Hematopoietic multipotent progenitor cell treated with erythropoietin and hydrocortisone succinate and interleukin-3 and kit ligand, for 17 days (in vitro differentiated cells): ENCODE measurements at places on chromosomes 5 and 9.

DNA sequence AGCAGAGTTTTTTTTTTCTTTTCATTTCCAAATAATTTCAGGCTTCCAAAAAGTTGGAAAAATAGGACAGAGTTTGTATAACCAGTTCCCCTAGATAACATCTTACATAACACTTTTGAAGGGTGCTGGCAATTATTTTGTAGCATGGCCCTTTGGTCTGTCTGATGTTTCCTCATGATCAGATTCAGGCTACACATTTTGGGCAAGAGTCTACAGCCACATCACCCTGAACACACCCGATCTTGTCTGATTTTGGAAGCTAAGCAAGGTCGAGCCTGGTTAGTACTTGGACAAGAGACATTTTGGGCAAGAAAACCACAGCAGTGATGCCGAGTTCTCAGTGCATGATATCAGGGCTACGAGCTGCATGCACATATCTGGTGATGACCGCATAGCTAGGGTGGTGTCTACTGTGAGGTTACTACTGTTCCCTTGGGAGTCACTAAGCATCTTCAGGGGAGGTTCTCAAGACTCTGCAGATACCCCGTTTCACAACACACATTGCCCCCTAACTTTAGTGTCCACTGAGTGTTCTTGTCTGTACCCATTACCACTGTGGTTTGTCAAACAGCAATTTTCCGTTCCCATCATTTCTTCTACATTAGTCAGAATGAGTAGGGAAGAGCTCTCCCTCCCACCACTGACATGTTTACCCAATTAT is 86.2 kb downstream of the TTC39B start:
- no peak for DNase-seq

DNA sequence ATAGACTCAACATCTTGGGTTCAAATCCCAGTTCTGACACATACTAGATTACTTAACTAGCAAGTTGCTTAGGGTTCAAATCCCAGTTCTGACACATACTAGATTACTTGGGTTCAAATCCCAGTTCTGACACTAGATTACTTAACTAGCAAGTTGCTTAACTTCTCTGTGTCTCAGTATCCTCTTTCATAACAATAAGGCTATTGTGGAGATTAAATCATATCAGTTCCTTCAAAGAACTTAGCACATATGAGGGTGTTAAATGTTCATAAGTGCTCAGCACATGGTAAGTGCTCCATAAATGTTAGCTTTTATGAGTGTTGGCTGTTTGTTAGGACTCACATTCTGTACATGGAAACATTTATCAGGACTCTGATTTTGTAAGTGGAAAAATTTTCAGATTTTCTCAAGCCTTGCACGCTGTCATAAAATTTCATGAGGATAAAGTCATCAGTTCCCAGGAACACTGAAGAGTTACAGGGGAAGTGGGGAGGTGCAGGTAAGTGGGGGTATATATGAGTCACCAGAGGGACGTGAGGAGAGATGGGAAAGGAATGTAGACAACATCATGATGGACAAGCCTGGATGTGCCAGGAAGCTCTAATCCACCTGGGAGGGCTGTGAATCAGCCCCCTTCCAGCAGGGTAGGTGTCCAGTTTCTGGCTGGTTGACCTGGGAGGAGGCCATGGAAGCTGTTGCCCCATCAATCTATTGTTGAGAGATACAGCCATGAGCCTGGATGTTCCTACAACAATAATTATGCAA is 532.2 kb upstream of the WWC1 start:
- DNase-seq = no peak

GRCh38 chr5:176427971-176428370 is 11.6 kb upstream of the CLTB start:
- DNase-seq = no peak

DNA sequence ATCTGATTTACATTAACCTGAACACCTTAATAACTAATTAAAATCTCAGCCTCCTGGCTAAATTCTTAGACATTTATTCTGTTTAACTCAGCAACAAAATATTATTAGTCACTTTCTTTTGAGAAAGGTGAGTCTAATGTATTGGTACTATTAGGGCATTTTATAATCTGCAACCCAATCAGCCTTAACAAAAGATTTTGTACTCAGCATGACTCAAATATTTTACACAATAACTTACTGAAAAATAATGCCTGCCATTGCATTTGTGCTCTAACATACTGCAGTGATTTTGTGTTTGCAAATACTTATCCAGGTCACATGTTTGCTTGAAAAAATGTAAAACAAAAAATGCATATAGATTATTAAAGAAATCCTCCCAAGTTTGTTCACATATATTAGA is 1129.9 kb downstream of the TAF11L14 start:
- no peak for DNase-seq

DNA sequence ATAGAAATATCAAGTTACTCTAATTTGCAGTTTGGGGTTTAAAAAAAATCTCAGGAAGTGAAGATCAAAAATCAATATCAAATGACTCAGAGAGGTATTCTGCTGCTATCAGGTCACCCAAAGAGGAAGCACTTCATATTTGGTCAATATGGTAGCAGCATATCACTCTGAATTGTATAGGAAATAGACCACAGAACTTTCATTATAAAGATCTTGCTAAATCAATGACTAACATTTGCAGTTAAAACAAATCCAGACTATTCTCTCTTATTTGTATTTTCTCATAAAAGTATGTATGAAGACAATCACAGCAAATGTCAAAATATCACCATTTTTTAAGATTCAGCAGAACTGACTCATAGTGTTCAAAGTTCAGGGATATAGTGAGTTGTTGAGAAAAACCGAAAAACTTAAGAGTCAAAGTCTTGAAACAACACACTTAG is 105.8 kb upstream of the PCSK1 start:
- no peak for DNase-seq

DNA sequence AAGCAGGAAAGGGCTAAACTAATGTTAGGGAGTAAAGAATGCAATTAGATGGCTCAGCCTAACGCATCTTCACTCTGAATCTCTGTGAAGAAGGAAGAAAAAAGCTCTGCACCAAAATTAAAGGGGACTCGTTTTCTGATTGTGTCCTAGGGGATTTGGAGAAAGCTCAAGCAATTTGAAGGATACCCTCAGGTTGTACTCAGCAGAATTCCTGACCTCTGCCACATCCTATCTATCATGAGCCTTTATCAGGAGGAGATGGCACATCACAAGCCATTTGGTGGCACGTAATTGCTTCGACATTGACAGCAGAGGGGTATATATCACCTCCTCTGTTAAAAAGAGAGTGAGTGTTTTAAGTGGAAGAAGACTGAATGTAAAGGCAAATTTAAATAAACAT is 32.2 kb upstream of the EBF1 start:
- DNase-seq = no peak

DNA sequence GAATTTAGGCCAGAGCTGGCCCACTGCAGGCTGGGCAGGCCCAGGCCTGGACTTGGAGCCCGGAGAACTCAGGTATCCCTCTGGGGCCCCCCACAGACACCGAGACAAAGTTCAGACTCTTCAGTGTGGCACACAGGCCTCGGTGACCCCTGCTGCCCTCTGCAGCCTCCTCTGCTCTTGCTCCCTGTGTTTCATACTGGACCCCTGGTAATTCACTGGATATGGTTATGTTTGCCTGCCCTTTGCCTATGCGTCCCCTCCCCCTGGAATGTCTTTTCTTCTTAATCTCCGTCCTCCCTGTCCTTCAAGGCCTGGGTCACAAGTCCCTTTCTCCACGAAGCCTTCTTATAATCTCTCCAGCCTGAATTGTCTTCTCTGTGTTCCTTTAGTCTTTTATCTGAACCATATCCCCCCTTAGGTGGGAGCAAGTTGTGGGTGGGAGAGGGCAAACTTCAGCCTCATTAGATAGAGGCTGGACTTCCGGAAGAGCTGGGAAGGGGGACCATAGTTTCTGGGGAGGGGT is 30.1 kb downstream of the GSN start:
- no peak for DNase-seq

- DNase-seq = no peak
Measured at GRCh38 chr5:68220914-68221313, 5.4 kb downstream of the PIK3R1 start.

DNA sequence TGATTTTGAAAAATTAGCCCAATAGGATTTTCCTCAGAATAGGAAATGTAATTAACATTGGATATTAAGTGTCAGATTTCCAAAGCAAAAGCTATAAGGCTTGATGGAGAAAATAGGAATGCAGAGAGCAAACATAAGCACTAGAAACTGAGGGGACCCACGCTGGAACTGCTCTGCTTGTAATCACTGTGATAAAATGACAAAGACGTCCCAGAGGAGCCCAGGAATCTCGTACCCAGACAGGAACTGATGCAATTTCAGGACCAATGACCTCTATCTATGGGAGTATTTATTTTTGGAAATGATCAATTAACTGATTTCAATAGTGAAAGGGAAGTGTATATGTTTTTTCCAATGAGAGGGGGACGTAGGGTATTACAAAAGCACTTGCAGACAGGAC is 714.5 kb upstream of the WWC1 start:
- DNase-seq = no peak

GRCh38 chr5:1063661-1064382 is 48.0 kb downstream of the SLC12A7 start:
- DNase-seq = no peak

- DNase-seq = no peak
Measured at GRCh38 chr5:156589946-156590216, 260.2 kb upstream of the PPP1R2B start.

DNA sequence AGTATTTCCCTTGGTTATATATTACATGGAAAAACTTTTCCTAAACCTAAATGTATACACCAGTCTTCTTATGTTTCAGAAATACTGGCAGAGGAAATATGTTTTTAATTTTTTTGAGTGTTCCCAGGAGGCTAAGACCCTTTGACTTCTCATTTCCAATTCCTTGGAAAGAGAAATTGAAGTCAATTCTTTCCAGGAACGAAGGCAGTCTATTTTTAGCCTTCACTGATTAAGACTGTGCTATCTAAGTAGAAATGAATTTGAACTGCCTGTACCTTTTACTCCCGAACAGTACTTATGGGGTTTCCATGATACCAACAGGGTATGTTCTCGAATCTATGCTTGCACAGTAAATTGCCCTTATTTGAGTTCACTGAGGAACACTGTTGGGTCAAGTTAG is 340.3 kb upstream of the CD180 start:
- no peak for DNase-seq

DNA sequence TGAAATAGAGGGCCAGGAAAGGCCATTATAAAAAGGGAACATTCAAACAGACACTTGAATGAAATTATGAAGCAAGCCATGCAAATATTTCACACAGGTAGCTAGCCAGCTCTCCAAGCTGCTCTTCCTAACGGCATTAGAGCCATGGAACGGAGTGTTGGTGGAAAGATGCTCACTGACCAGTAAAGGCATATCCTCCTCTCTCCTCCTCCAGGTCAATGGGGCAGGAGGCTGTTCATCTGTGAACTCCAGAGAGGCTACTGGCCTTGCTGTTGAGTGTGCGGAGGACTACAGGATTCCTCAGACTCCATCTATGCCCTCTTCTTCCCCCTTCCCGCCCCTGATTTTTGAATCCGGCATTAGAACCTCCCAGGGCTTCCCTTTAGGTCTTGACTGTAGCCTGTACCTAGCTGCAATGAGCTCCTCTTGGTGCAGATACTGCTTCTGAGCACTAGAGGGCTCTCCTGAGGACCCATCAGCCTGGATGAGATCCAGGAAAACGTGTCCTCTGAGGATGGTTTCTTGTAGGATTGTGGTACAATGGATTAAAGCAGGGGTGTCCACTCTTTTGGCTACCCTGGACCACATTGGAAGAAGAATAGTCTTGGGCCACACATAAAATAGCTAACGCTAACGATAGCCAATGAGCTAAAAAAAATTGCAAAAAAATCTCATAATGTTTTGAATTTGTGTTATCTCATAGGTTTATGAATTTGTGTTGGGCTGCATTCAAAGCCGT is 162.2 kb downstream of the SREK1 start:
- peak; percentile 61 for DNase-seq

- no peak for DNase-seq
Measured at GRCh38 chr5:115774684-115775083, 41.8 kb downstream of the CDO1 start.

DNA sequence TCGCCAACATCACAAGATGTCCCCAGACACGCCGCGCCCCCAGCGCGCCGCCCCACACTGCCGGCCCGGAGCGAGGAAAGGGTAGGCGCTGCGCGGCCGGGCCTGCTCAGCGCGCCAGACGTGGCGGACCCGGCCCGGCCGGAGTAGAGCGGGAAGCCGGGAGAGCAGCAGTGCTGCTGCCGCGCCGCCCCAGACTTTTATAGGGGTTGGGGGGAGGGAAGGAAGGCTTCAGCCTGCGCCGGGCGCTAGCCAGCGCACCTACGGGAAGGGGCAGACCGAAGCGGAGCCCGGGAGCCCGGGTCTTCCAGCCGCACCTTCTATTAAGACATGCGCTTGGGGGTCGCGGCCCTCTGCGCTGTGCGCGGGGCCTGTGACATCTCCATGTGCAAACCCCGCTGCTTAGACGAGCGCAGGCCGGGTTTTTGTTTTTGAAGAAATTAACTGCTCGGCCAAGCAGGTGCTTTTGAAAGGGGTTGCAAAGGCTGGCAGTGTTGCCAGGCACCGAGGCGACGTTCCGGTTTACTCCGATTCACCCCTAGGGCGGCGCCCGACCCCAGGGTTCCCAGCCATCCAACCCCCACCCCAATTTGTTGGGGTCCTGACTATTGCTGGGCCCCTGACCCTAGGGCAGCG is 353 bp upstream of the PAX5 start:
- DNase-seq = no peak

DNA sequence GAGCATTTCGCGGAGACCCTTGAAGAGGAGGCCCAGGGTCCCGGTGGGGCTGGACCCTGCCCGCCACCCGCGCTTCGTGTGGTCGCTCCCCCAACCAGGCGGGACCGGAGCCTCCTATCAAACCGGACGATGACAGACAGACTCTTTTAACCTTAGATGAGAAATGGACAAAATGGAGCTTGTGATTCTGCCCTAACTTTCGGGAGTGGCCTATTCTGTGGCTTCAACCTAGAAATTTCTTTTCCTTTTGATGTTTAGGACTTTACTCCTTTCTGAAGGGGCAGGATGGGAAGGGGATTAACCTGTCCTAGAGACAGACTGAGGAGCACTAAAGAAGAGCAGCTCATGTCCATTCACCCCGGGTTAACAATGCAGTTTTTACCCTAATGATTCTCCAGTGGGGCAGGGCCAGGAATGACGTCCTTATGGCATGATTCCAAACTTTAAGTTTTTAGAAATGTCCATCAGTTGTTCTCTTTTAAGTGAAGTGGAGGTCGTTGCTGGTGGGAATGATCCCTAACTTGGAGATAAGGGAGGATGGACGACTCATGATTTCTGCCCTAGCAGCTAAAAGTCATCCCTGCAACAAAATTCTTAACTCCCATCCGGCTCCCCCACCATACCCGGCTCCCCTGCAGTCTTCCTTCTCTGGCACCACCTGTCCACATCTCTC is 1.0 kb downstream of the NIPSNAP3A start:
- DNase-seq = peak; percentile 57

- DNase-seq = no peak
Measured at GRCh38 chr5:132474131-132474723, 16.3 kb downstream of the IRF1 start.

DNA sequence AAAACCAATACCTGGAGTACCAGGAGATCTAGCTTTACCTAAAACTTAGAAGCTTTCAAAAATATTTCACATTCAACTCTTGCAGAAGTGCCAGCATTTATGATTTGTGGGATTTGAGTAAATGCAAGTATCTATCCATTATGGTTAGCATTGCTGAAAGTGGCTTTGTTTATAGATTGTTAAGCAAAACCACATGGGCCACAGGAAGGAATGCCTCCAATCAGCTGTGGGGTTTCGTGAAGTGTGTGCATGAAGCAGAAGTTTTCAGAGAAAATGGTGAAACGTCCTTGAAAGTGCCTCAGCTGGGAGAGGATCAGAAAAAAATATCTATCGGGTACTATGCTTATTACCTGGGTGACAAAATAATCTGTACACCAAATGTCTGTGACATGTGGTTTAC is 4.2 kb downstream of the LECT2 start:
- no peak for DNase-seq

- no peak for DNase-seq
Measured at GRCh38 chr5:1641041-1641440, 117.3 kb upstream of the LPCAT1 start.
